NT2/D1 (cell line): ENCODE measurements at places on chromosomes 7 and 10.

DNA sequence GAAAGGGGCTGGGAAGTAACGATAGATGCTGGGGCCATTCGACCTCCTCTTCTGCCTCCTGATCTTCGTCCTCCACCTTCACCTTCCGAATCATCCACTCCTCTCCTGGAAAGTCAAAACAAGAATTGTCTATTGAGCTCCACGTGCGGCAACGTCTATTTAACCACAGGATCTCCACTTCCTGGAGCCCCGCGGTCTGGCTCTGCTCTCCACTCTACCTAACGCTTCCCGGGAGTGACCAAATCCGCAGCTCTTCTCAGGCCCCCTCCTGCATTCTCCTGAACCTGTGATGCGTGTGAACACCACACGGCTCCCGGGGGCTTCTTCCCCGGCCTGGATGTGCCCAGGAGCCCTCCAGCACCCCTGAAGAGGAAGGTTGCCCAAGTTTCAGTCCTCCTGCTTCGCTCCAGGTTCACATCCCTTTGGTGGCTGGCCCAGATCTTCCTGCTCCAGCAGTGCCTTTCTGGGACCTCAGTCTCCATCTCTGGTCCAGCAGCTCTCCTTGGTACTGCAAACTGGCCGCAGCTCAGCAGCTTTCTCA is 7.2 kb downstream of the ZNF467 start:
- DNase-seq = no peak

GRCh38 chr7:1883031-1883761 is 213.1 kb downstream of the ELFN1 start:
- peak; percentile 68 for DNase-seq

- DNase-seq = no peak
Observed at GRCh38 chr10:22702348-22702747, 12.0 kb downstream of the PIP4K2A start.

DNA sequence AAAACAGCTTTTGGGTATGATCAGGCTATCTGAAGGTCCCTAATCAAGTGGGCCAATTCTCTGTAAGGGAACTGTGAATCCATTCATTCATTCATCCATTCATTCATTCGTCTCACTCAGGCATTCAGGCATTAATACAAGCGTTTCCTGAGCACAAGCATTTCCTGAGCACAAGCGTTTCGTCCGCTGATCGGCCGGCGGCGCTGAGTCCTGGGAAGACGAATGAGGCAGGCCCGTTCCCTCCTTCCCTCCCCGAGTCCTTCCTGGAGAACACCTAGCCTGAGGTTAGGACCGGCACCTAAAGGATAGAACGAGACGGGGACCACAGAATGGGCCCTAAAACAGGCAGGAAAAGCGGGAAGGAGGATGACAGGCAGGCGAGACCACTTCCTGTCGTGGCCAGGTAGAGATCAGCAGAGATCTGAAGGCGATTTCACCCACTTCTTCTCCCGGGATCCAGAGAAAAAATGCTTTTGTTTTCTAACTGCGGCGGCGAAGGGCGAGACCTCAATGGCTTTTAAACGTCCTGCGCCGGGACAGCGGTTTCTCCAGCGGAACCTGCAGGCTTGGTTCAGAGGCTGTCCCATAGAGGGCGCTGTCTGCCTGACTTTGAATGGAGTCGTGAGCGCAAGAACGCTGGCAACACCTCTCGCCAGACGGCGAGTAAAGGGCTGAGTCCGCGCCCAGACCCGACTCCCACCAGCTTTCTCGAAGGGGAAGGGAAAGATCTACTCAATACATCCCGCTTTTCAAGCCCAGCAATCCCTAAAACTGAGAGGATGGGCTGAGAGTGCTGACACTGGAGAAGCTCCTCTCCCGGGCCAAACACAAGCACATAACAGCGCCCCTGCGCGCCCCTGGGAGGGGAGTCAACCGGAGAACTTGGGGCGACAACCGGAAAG is 2.9 kb upstream of the HMX3 start:
- DNase-seq = peak; percentile 87

DNA sequence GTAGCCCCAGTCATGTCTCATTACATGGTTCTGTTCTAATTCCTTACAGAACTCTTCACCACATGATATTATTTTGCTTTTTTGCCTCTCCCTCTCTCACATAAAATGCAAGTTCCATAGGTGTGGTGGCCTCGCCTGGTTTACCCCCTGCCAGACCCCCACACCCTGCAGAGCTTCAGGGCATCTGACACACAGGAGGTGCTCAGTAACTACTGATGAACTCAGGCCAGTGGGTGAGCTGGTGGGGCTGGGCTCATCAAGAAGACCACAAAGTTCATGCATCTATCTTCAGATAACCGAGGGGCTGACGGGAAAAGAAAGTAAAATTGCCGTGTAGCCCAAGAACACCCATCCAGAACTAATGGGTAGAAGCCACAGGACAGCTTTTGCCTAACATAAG is 253.1 kb downstream of the GRID1 start:
- no peak for DNase-seq

- DNase-seq = no peak
Observed at GRCh38 chr10:96230527-96230926, 40.8 kb downstream of the BLNK start.

DNA sequence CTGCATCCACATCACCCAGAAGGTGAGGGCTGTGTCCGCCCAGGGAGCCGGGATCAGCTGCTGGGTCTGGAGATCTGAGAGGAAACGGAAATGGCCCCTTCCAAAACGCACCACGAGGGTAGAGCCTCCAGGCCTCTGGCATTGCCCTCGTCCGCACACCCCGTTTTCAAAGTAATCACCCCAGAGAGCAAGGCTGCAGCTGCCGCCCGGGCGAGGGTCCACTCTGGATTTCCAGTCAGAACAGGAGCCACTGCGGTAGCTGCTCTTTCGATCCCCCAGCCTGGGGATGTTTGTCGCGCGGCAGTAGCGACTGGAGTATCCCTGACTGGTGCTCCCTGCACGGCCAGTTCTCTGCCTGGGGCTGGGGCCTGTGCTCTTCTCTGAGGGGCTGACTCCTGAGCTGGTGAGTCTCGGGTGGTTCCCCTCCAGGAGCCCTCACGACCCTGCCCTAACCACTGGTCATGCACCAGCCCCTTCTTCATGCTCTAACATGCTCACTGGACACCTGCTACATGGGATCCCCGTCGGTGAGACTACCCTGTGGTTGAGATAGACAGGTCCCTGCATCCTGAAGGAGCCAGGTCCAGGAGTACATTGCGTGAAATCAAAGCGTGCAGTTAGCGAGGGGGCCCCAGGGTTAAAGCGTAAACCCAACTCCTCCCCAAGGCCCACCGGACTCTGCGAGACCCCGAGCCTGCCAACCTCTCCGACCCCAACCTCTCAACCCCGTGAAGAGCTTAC is 99.2 kb downstream of the FOXL3 start:
- DNase-seq = no peak

DNA sequence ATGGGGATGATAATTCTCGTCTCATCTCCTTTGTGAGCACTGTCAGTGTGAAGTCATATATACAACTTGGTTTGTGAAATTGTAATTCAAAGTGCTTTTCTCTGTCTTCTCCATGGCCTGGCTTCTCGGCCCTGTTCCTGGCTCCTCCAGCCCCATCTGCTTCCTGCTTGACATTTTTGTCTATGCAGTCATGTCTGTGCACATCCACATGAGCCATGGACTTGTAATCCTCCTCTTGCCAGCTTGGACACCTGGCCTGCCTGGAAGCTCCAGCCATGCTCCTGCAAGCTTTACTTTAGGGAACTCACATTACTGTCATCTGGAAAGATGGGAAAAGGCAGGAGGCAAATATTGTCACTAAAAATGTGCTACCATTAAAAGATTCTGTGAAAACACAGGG is 576.0 kb upstream of the DPP6 start:
- no peak for DNase-seq

GRCh38 chr7:683526-684205 is 42.8 kb upstream of the DNAAF5 start:
- DNase-seq = no peak

DNA sequence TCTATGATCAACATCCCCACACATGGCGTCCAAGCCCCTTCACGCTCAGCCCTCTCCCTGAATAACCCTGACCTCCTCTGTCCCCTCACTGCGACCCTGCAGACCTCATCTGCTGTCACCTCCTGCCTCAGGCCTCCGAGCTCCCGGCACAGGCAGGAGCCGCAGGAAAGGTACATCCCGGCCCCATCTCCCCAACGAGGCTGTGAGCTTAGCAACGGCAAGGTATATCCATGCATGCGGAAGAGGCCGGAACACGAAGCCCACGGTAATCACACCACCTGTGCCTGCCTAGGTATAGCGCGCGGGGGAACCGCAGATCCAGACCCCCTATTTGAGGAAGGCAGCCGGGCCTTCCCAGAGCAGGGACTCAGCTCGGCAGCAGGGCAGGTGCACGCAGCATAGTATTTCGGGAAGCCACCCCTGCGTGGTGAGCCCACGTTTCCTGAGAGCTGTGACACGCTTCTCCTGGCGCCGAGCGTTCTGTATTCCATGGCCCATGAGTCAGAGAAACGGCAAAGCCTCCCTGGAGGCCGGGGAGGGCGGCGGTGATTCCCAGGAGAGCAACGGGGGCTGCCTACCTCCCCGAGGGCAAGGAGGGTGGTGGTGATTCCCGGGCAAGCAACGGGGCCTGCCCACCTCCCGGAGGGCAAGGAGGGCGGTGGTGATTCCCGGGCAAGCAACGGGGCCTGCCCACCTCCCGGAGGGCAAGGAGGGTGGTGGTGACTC is 50.1 kb upstream of the DNAAF5 start:
- no peak for DNase-seq

DNA sequence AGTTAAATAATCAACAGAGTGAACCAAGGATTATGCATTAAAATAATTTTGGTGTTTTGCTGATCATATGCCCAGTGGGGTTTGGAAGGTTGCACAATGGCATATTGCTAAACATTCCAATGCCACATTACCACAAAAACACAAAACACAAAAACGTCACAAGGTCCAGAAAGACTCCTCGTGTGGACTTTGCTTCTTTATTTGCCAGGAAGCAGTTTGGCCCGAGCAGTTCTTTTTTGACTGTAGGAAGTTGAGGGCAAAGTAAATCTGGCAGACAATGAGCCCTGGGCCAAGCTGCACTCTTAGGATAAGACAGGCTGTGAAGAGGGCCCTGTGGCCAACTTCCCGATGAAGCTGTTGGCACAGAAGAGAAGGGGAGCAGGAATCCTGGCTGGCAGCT is 39.2 kb upstream of the SLC35B4 start:
- DNase-seq = no peak

DNA sequence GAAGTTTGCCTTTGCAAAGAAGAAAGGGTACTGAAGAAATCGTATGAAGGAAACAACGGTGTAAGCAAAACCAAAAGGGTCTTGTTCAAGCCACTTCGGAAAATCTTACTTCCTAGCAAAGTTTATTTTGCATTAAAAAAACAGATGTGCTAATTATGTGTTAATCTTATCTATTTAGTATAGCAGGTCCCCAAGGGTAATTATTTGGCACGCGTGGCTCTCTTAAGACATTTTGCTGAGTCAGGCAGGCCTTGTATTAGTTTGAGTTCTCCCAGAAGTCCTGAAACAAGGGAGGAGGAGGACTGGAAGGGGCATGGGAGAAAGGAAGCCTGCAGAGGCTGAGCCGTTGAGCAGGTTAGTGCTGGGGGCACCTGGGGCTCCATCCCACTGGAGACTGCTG is 44.9 kb downstream of the TMEM178B start:
- DNase-seq = no peak

DNA sequence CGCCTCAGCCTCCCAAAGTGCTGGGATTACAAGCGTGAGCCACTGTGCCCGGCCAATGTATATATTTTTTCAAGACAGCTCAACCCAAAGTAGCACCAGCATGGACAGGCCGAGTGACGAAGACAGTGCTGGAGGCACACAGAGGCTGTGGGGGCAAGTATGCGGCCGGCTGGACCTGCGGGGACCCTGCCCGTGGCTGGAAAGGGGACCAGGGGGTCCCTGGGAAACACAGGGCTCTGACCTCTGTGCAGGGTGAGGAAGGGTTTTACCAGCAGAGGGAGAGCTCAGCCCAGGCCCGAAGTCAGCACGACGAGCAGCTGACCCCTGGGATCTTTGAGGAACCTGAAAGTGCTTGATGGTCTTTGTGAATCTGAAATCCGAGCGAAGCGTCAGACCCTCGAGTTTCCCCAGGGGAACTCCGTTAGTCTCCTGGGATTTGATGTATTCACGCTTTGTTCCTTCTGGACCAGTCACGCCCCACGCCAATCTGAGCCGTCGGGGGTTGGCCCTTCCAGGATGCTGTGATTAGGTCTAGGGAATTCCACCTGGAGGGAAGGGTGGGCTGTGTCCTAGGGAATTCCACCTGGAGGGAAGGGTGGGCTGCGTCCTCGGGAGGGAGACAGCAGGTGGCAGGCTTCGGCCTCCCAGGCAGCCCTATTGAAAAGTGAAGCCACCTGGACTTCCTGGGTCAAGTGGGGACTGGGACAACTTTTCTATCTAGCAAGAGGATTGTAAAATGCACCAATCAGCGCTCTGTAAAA is 10.9 kb upstream of the ZFAND2A start:
- DNase-seq = no peak

GRCh38 chr10:9709849-9710248 is 1307.8 kb upstream of the CELF2 start:
- DNase-seq = no peak

DNA sequence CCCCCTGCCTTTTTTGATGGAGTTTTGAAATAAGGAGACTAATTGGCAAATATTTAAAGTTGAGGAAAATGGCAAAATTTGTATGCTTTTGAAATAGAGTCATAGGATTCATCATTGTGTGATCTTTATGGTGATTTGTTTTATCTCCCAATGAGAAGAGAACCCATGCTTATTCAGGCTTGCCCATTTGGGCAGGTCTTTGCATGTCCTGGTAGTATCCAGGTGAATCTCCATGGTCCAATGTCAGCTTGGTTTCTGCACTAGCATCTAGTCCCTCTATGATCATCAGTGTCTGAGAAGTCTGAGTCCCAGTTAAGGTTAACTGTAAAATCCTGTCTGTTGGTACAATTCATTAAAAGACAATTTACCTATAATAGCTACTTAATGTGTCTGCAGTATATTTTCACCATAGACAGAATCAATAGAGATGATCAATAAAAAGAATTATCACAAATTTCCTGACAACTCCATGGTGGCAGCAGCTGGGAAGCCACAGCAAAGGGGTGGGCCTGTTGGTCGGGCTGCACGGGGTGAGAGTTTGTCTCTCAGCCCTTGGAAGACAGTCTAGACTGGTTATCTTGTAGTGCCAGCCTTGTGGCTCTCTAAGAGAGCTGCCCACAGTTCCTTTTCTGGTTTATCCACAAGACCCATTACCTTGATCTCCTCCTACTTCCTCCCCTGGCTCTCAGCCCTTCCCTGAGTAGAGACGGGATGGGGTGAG is 22.2 kb upstream of the BMPER start:
- DNase-seq = no peak

DNA sequence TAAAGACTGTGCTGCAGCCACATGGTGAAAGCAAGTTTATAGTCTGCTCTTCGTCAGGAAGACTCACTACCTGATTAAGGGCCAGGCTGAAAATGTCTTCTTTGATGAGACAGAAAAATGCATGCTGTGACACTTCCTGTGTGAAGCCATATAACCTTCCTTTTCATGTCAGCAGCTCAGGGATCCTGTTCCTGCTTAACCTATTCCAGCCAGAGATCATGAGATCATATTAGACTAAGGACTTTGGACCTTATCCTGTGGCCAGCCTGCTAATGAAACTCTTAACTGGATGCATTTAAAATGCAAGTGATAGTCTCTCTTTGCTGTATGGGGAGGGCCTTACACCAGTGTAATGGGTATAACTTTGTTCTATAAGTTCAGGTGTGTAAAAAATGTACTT is 165.2 kb downstream of the PTEN start:
- no peak for DNase-seq
